Stimulated activated CD4-positive, alpha-beta T cell treated with anti-CD3 and anti-CD28 coated beads, TNF-alpha, amount 100 ng/mL, for 24 hours (primary cell): ENCODE measurements at places on chromosomes 7 and 10.

GRCh38 chr7:101867265-101867664, 49.8 kb downstream of the CUX1 start:
- no peak for DNase-seq

GRCh38 chr10:77824908-77825307, 101.6 kb downstream of the DLG5 start:
- DNase-seq: no peak

- DNase-seq: no peak
Observed at GRCh38 chr7:140645166-140645900, 4.7 kb upstream of the DENND2A start.

- DNase-seq: no peak
Observed at GRCh38 chr7:19202599-19202998, 57.4 kb upstream of the FERD3L start.

- no peak for DNase-seq
Observed at GRCh38 chr7:2237109-2237602, 4.4 kb upstream of the MAD1L1 start.

GRCh38 chr10:97633921-97634320, 621 bp upstream of the MORN4 start:
- DNase-seq: no peak

- DNase-seq: no peak
Observed at GRCh38 chr7:78794101-78794500, 659.4 kb downstream of the MAGI2 start.

DNA sequence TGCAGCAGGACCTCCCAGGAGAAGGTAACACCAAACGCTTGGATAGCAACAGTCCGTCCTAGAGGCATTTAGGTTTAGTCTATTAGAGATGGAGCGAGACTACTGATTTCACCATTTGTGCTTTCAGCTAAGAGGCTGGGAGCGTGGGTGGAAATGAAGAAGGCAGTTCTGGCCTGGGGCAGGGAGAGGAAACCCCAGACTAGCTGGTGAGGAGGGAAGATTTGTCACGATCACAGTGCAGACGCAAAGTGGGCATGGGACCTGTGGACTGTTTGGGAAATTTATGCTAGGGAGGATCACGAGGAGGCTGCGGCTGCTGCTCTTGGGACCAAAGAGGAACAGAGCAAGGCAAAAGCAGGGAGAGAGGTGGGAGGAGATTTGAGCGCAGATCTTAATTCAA, 130.4 kb upstream of the AOAH start:
- DNase-seq: no peak

- DNase-seq: no peak
Observed at GRCh38 chr10:114311023-114311422, 72.0 kb downstream of the VWA2 start.

GRCh38 chr10:88254091-88254490, 329.0 kb downstream of the RNLS start:
- DNase-seq: no peak

GRCh38 chr10:10830293-10830986, 187.2 kb upstream of the CELF2 start:
- no peak for DNase-seq

- no peak for DNase-seq
Observed at GRCh38 chr7:145434811-145435210, 599.0 kb upstream of the TPK1 start.

DNA sequence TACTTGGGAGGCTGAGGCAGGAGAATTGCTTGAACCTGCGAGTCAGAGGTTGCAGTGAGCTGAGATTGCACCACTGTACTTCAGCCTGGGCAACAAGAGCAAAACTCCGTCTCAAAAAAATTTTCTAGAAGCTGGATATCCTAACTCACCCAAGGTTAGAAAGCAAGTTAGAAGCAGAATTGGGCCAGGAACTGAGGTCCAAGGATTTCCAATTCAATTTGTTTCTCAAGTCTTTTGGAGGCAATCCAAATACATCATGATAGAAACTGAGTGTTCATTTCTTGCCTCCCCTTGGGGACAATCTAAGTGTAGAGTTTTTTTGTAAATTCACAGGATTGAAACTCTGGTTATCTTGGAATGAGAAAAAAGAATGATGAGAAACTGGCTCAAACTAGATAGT, 45.5 kb downstream of the LAMB1 start:
- no peak for DNase-seq

DNA sequence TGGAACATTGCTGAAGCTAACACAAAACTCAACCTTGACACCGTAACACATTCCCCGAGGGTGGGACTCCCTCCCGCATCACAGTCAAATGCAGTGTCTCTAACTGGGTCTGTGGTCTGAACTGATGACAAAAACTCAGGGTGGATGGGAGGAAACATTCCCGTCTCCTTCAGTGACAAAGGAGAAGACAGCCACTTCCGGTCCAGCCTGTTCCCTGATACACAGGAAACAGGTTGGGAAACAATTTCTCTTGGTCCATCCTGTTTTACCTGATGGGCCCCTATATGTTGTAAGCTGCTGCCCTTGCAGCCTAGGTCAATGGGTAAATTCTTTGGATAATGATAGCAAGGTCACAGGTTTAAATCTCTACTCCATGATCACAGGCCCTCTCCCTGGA, 20.4 kb downstream of the SLC13A4 start:
- DNase-seq: no peak

GRCh38 chr7:117229350-117229749, 93.5 kb downstream of the WNT2 start:
- DNase-seq: no peak

DNA sequence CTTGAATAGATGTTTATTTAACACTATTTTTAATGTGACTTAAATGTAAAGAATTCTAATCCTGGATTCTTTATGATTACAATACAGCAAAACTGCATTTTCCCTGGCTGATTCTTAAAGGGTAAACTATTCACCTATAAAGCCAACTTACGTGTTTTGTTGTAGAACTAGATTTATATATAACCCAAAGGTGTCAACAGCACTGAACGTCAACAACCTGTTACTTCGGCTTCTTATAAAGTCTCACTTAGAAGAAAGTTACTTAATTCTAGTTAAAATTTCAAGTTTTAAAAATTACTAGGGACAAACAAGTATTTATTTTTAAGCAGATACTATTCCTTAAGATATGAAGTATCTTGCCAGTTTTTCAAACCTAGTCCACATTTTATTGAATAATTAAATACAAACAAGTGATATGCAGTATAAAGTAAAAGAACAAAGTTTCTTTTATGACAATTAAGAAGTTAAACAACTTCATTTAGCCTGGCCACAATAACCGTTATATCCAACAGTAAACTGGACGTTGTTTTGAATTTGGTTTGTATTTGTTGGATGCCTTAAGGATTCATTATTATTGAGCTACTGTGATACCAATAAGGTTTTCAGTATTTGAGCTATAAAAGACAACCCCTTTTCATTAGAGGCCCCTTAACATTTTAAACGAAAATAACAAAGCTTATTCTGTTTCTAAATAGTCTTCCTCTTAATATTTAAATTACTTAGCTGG, 83.1 kb downstream of the SNX10 start:
- no peak for DNase-seq

DNA sequence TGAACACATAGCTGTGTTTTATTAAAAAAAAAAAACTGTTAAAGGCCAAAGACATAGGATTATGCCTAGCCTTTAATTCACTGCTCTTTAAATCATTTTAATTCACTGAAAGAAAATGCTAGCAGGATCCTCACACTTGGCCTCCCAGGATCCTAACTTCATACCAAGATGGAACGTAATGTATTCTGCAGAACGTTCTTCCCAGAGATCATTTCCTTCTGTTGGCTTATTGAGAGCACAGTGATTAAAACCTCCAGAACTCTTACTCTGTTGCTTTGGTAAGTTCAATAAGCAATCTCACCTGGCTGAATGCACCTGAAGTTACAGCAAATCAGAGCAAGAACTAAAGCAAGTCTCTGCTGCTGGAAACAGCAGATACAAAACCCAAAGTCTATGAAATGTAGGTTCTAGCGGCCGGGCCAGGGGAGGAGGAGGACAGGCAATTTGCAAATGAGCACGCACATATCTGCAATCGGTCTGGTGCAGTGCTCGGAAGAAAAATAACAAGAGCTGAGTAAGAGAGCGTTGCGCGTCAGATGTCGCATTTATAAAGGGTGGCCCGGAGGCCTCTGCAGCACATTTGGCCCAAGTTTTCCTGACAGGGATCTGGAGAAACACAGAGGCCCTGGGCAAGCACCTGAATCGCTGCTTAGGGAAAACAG, 193.9 kb downstream of the FAM107B start:
- no peak for DNase-seq

DNA sequence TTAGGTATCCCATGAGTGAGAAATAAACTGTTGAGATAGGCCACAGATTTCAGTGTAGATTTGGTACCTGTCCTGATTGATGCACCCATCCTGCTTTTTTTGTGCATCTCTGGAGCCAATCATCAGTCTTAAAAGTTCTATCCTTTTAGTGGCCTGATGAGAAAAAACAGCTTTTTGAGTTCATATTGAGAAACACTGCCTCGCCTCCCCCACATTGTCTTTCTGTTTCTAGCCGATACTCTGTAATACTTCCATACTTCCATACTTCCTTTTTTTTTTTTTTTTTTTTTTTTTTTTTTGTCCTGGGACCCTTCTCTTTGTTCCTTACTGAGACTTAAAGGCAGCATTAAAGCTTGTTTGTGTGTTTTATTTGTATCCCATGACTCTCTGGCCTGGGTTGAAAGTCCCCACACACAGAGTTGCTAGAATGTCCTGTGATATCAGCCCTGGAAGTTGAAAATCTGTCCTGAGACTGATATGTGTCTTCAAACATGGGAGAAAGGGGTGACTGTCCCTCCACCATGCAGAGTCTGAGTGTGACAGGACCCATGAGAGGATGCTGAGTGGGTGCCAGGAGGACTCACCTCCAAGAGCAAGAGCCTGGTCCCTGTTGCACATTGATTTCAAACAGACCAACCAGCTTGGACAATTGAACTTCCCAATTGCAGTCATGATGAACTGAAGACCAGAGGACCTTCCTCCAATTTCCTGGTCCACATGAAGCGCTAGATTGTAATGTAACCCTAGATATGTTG, 5.7 kb downstream of the ZNF22 start:
- no peak for DNase-seq

DNA sequence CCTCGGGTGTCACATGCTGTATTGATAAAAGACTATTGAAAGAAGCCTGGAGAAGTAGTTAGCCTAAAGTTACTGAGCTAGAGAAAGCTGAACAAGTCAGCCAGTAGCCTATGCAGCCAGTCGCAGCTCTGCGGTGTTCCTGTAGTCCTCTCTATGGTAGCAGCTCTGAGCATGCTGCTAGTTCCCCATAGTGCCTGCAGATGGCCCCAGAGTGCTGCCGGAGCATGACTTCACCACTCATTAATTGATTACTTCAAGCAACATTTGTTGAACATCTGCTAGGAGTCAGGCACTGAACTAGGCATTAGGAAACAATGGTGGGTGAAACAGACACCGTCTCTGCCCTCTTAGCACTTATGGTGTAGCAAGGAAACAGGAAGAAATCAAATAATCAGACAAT, 422.7 kb downstream of the SORCS3 start:
- DNase-seq: no peak

- peak; percentile 50 for DNase-seq
Observed at GRCh38 chr7:50197549-50197948, 104.5 kb upstream of the ZPBP start.

- no peak for DNase-seq
Observed at GRCh38 chr10:127345231-127345965, 149.0 kb upstream of the INSYN2A start.

DNA sequence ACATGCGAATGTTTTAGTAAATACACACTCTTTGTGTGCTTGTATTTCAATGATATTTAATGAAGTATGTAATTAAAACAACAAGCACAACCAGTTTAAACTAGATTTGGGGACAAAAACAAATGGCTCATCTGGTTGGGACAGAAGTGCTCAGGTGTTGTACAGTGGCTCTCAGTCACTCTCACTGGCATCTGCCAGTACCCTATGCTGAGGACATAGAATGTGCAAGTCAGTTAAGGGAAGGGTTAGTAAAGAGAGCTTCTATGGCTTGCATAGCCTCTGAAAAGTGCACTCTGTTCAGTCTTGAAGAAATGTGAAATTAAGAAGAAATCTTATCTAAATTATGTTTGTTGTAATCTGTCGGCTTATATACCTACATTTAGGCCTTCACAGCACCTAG, 183.0 kb downstream of the LRRC4 start:
- no peak for DNase-seq

- no peak for DNase-seq
Observed at GRCh38 chr7:44348851-44349781, 23.7 kb upstream of the CAMK2B start.

GRCh38 chr10:91690412-91690811, 57.5 kb upstream of the PPP1R3C start:
- no peak for DNase-seq

DNA sequence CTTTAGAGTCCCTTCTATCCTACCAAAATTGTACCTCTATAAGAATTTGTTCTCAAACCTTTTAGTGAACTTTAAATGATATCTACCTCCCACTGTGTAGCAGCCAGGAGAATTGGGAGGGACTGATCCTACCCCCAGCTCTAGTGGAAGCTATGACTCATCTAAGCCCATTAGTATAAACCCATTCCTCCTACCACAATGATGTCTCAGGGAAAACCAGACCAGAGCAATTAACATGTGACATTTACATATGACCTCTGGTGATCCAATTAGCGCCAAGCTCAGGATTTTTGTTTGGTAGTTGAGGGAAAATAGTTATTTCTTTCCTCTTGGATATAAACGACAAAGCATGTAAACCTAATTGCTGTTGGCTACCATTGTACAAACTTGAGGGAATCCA, 33.1 kb upstream of the R3HCC1L start:
- DNase-seq: no peak

GRCh38 chr7:113606325-113606724, 312.5 kb downstream of the PPP1R3A start:
- no peak for DNase-seq

- DNase-seq: no peak
Observed at GRCh38 chr7:54987772-54988171, 31.0 kb upstream of the EGFR start.

- DNase-seq: no peak
Observed at GRCh38 chr10:108861181-108861754, 1062.0 kb downstream of the XPNPEP1 start.

- no peak for DNase-seq
Observed at GRCh38 chr7:130648580-130648979, 20.0 kb downstream of the COPG2 start.

GRCh38 chr7:116630357-116630756, 41.6 kb upstream of the MET start:
- DNase-seq: no peak

GRCh38 chr7:43362652-43363034, 220.3 kb upstream of the STK17A start:
- DNase-seq: no peak

DNA sequence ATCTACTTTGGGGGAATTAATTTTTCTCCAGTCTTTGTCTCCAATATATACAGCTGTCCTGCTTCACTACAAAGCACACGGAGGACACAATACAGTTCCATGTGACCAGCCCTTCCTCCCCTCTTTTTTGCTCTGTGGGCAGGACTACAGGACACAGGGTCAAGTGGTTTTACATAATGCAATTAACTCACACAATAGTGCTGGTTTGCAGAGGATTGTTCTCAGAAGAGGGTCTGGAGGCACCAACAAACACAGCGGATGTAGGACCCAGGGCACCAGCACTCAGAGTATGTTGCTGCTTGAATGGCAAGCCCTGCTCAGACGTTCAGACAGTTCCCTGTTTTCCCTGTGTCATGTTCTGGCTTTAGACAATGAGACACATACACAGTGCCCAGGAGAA, 52.0 kb upstream of the NPTX2 start:
- DNase-seq: no peak
